Naive thymus-derived CD8-positive, alpha-beta T cell (primary cell): ENCODE measurements at places on chromosomes 1 and 21.

GRCh38 chr1:220045356-220046051 is 801 bp downstream of the EPRS1 start:
- no peak for DNase-seq

DNA sequence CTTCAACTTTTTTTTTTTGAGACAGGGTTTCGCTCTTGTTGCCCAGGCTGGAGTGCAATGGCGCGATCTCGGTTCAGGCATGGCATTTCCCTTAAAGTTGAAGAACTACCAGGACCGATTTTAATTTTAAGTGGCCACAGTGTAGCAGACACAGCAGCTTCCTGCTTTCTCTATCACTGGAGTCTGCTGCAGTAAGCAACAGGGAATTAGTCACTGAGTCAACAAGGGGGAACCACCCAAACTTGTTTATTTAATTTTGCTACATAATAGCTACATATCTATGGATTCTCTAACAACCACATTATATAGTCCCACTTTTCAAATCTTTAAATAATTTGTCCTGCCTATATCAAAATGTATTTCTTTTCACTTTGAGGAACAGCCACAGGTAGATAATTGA is 12.5 kb upstream of the TNNI3K start:
- no peak for DNase-seq

- DNase-seq: no peak
Observed at GRCh38 chr1:116558140-116558549, 12.7 kb downstream of the CD58 start.

DNA sequence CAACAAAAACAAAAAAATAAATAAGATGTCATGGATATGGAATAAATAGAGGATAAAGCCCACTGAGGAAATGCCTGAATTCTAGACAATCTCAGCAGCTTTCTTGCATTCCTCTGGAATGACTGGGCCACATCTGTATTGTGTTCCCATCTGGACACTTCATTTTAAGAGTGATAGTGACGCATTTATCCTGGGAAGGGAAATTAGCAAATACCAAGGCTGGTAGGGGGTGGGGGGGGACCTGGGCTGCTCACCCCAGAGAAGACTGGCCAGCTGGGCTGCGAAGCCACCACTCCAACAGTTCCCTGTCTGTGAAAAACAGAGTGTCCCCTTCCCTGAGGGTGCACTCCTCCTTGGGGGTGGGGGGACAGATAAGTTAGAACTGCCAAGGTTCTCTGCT is 106.3 kb downstream of the HIVEP3 start:
- DNase-seq: no peak

- DNase-seq: no peak
Observed at GRCh38 chr1:106224426-106224825, 832.0 kb upstream of the PRMT6 start.

DNA sequence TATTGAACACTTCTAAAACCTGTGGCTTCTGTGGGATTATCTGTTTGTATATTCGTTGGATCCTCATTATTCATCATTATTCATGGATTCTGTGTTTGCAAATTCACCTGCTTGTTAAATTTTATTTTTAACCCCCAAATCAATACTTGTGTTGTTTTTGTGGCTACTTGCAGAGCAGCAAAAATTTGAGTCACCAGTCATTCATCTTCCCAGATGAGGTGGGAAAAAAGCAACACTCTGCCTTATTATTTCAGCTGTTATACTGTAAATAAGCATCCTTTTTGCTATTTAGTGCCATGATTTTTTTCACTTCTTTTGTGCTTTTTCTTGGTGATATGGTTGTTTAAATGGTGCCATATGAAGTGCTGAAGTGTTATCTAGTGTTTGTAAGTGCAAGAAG is 56.7 kb downstream of the RASAL2 start:
- no peak for DNase-seq

GRCh38 chr1:61245696-61246400 is 163.5 kb downstream of the NFIA start:
- no peak for DNase-seq

- no peak for DNase-seq
Observed at GRCh38 chr1:25694167-25695007, 77.8 kb downstream of the MAN1C1 start.

GRCh38 chr1:167871331-167871730 is 42.6 kb downstream of the ADCY10 start:
- DNase-seq: no peak

DNA sequence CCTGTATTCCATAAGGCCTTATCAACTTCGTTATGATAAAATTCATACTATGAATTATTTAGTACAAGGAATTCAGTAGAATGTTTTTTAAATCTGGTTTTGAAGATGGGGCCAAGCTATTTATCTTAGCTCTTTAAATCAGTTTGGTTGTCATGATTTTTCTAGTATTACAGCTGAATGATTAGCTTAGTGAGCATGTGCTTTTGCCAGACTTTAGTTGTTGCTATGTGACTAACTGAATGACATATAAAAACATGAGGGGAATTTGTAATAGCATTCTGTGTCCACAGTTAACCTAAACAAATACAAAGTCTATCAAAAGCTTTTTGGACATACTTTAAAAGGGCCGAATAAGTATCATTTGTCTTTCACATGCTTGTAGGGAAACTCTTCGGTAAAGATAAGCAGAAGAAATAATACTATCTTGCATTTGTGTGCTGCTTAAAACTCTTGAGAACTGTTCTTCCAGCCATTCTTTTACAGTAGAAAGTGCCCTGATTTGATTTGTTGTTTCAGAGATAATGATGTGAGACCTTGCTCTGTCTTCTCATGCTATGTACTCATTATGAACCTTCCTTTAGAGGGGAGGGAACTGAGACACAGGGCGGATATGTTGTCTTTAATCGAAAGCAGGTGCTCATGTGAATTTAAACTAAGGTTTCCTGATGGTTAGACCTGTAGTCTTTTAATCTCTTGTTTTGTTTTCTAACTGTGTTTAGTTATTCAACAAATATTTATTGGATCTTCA is 18.8 kb downstream of the NEK7 start:
- no peak for DNase-seq

DNA sequence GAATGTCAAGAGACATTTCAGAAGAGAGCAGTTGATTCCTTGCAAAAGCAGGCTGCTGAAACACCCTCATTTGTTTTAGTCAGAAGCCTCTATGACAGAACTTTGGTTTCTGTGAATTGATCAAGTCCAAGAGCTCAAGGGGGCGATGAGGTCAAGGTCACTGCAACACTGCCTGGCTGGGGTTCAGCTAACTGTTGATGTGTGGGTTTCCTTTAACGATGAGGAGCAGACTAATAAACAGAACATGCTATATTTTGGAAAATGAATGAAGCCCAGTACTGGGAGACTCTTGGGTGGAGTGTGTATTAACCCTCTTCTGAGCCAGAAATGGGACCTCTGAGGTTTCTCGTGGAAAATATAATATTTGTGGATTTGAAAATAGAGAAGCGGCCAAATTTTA is 109.3 kb downstream of the ZC3H11B start:
- DNase-seq: no peak

DNA sequence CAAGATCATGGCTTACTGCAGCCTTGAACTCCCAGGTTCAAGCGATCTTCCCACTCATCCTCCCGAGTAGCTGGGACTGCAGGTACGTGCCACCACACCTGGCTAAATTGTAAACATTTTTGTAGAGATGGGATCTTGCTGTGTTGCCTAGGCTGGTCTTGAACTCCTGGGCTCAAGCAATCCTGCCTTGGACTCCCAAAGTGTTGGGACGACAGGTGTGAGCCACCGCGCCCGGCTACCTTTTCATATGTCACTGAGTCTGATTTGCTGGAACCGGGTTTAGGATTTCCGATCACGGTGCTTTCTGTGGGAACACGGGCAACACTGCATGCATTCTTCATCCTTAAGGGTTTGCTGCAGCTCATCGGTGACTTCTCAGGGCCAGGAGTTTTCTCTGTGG is 32.2 kb upstream of the PCBP3 start:
- DNase-seq: no peak

- DNase-seq: no peak
Observed at GRCh38 chr1:63774617-63775417, 1.0 kb downstream of the ROR1 start.

GRCh38 chr1:75602486-75602885 is 8.4 kb downstream of the SLC44A5 start:
- no peak for DNase-seq

GRCh38 chr1:160853754-160854153 is 8.9 kb downstream of the CD244 start:
- DNase-seq: no peak

DNA sequence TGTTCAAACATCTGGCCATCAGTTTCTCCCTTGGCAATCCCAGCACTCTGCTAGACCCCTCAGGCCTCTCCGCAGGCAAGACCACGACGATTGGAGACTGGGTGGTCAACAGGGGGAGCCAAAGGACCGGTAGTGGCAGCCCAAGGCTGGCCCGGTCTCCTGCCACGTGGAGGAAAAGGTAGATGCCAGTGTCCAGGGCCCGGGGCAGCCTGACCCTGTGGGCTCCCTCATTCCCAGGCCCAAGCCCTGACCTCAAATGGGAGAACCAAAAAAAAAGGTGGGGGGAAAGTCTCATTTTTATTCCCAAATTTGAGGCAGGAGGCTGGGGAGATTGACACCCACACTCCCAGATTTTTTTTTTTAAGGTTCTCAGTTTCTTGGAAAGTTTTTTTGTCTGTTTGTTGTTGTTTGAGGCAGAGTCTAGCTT is 24.8 kb downstream of the S100A6 start:
- DNase-seq: peak; percentile 63

DNA sequence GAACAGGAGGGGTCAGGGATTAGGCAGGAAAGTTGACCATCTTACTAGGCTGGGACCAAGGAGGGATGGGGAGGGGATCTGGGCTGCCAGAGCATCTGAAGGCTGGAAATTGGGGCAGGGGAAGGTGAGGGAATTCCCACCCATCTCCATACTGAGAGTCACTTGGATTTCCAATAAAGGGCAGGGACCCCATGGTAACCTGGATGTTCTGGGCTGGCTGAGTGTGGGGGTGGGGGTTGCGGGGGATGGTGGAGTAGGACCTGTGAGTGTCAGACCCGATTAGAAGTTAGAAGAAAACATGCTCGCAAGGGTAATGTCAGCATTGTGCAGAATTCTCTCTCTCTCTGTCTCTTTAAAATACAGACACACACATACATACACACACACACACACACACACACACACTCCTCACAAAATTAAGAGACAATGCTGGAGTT is 40.0 kb upstream of the EPS15 start:
- no peak for DNase-seq
